Activated naive CD4-positive, alpha-beta T cell treated with Interleukin-2 at 50 U/mL for 16 hours (primary cell): ENCODE measurements at places on chromosomes 3 and 15.

DNA sequence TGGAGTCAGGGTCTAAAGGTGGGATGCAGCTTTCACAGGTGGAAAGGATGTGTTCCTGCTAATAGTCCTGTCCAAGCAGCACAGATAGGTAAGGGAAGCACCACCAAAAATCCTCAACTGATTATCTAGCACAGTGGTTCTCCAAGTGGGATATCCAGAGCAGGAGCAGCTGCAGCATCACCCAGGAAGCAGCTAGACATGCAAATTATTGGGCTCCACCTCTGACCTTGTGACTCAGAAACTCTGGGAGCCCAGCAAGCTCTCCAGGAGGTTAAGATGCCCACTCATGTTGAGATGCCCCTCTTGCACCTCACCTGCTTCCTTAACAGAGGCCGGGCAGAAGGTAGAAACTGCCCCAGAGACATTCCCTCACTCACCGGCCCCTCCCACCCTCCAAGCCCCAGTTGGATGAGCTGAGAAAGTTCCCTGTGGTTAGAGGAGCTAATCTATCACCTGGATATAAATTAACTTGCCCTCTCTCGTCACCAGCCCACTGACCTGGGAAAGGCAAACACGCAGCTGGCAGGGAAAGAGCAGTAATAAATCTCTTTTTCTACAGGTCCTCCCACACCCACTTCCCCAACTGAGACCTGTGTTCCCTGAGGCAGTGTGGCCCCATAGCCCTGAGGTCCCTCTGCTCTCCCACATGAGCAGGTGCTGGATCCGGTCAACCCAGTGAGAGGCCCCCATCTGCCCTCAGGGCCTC lies 39.3 kb downstream of the ADCY5 start:
- no peak for DNase-seq

DNA sequence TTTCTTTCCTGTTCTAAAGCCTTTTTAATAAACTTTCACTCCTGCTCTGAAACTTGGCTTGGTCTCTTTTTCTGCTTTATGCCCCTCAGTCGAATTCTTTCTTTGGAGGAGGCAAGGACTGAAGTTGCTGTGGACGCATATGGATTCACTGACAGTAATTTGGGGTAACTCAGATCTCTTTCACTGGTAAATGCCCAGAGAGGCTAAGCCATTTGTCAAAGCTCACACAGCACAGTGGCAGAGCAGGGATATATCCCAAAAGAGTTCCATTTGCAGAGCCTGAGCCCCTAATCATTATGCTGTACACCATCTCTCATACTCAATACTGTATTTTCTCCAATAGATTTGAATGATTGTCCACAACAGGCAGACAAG lies 72.3 kb upstream of the GALNT15 start:
- DNase-seq = no peak

DNA sequence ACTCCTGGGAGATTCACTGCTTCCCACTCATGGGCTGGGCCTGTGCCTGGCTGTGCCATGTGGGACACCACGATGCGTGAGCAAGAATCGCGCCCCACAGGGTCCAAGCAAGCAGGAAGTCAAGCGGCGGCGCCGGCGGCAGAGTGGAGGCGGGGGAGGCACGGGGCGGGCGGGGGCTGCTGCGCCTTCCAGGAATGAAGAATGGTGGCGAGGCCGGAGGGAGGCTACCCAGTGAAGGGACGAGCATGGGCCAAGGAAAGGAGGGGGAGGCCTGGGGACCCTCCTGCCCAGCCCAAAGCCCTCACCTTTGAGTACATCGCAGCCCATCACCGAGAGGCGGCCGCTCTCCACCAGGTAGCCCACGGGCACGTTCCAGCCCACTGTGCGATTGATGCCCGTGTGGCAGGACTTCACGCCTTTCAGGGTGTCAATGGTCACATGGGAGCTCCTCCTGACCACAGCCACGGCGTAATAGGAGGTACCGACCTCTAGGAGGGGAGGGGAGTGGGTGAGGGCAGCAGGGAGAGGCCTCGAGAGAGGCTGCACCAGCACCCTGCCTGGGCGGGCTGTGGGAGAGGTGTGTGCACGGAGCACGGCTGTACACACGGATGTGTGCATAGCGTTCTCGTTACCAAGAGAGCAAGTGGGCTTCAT lies 5.5 kb downstream of the MELTF start:
- DNase-seq = no peak

- no peak for DNase-seq
Measured at GRCh38 chr3:69817988-69818387, 78.7 kb downstream of the MITF start.

DNA sequence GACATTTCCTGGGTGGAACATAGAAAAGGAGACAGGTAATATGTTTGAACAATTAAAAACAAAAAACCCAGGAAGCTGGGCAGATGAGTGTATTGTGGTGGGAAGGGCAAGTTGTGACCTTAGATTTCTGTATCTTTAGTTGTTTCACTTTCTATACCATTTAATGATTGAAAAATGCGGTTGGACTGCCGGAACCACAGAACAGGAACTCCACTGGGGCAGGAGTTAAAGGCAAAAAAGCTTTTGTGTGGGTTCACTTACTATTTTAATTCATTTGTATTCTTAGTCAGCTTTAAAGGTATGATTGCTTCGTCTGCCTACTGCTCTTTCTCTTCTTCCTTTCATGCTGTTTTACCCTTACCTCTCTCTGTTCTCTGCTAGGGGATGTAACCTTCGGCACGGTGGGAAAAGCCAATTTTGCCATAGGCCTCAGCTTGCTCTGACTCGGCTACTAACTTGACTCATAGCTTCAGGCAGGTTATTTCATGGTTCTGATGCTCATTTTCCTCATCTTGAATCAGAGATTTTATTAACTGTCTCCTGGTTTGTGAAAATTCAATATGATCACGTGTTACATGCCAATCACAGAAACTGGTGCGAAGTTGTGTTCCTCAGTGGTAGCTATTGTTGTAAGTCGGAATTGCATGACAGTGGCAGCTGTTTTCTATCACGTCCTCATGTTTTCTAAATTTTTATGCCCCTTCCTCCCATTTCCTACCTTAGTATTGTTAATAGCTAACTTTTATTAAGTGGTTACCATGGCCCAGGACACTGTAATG lies 1.6 kb upstream of the MCTP2 start:
- peak; percentile 59 for DNase-seq
